ENCODE measurements at places on chromosomes 3 and 15. TPM values are rescaled to one million over a fixed set of nuclear protein-coding genes. Genes with fewer than 3 reads are reported as not detected.
A peak's percentile ranks its signal among the peaks of the same experiment; 100 is the strongest.

DNA sequence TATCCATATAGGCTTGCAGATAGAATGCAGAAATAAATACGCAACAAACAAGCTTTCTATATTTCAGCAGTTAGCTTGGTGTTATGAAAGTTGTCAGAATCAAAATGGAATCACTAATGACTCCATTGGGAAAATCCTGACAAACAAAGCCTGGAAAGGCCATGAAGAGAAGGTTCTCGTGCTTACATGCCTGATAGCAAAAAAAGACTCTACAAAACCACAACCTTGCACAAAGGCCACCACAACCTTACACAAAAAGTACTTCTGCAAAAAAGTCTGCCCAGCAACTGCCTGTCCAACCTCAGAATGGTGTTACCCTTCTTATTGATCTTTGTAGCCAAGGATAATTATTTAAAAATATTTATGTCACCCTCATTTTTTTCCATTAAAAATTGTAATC is 14.4 kb upstream of the PLSCR1 start:
- no peak for DNase-seq

The IGDCC3 gene
- not detected for total RNA-seq

DNA sequence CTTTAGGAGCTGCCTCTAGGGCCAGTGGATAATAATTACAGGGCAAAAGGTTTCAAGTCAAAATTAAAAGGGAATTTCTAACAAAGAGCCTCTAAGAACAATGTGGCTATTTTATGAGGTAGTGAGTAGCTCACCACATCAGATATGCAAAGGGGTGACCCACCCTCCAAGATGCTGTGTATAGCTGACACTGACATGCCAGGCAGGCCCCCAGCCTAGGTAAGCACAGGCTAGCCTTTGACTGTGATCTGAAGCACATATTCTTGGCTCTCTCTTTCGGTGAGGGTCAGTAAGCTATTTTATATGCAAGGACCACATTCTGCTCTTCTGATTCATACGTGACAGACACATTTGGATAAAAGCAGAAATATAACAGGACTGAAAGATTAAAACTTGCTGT is 2.8 kb upstream of the THSD4 start:
- DNase-seq, result no peak

GRCh38 chr3:177609613-177610012 is 412.3 kb upstream of the TBL1XR1 start:
- no peak for DNase-seq

DNA sequence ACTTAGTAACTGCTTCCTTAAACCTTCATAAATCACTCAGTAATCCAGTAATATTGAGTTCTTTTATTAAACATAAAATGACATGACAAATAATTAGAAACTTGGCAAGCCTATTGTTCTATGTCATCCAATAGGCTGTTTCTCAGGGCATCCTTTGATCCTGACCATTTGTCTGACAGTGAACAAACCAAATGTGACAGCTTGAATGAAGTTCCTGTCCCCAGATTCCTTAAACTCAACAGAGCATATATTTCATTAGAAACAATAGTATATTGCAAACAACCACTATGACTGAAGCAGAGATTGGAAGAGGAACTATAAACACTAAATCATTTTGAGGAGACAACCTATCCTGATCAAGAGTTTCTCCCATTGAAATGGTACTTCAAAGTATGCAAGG is 113.6 kb upstream of the MDFIC2 start:
- no peak for DNase-seq

The TJP1 gene
- 0.10 TPM for total RNA-seq

DNA sequence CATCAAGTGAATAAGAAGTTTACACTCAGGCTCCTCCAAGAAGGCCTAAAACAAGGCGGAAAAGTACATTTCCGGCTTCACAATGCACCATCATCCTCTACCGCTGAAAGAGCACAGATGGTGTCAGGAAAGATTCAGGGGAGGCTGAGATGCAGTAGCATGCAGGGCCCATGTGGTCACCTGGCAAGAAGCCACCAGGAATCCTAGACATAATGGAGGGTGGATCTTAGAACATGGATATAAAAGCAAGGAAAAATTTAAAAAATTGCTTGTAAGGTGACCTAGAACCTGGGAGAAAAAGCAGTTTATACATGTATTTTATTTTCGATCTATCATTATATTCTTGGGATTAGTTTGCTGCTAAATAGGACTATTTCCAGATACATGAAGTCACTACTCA is 21.9 kb upstream of the OTOL1 start:
- DNase-seq, result no peak

- no peak for DNase-seq
Observed at GRCh38 chr15:77010857-77011256, 15.9 kb downstream of the PSTPIP1 start.

DNA sequence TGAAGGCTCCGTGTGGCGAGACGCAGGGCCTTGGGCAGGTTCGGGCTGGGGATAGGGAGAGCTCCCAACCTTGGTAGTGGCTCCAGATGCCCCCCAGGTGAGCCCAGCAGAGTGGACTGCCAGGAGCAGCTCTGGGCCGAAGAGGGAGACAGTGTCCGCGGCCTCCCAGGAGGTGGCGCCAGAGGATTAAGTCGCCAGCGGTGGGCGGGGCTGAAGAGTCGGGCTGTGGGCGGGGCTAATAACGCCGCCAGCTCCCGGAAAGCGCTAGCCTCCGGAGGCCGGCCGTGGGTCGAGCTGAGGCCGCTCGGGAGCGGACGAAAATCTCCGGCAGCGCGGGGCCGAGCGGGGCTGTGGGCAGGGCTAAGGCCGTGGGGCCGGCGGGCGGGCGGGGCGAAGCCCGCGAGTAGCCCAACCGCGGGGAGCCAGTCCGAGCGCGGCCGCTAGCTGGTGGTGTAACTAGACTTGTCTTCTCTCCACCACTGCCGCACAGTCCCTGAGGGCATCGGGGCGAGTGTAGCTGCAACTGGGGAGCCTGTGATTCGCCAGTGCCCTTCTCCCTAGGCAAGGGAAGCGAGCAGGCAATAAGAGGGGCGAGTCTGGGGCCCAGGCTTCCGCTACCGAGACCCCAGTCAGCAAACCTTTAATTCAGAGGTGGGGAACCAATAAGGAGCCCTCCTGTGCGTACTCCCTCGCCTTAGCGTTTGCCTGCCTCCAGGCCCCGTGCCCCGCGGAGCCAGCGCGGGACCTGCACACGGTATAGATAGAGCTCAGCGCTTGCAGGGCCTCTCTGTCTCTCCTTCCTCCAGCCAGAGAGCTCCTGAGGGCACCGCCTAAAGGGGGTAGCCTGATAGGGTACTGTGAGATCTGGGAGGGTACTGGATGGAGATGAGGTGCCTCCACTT is 14.4 kb upstream of the BSN start:
- peak; percentile 93 for DNase-seq

DNA sequence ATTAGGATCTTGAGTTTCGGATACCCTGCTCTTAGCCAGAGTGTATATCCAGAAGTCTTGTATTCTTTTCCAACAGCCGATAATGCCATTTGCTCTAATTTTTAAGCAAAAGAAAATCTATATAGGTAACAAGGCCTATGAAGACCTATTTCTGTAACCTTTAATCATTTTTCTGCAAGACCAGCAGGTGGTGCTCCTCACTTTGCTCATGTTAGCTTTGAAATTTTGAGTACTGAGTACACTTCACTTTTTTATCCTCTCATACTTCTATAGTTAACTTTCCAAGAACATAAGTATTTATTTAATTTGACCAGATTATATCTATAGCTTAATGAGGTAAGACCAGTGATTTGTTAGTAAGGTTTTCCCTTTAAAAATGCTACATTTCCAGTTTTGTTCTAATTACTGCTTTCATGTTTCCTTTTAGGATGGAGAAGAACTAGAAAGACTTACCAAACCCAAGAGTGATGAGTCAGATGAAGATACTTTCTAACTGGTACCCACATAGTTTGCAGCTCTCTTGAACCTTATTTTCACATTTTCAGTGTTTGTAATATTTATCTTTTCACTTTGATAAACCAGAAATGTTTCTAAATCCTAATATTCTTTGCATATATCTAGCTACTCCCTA is 20.5 kb downstream of the SLC35A5 start:
- peak; percentile 43 for DNase-seq

The GABRB3 gene
- not detected for total RNA-seq

DNA sequence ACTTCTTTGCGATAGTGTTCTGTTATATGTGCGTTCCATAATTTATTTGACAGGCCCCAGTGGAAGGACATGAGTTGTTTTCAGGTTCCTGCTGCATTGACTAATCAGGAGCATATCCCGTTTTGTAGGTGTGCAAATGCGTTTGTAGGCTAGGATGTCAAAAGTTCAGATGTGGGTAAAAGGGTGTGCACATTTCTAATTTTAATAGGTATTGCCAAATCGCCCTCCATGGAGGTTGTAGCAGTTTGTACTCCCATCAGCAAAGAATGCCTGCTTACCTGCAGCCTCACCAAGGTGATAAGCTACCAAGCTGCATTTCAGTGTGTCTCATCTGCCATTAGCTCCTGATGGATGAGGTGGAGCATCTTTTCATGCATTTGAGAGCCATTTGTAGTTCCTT is 36.3 kb downstream of the KLF13 start:
- DNase-seq, result no peak

- DNase-seq, result no peak
Observed at GRCh38 chr3:14519406-14519805, 20.7 kb downstream of the GRIP2 start.

Measured in B cell (primary cell).